ENCODE measurements at places on chromosomes 13 and 19. TPM values are rescaled to one million over a fixed set of nuclear protein-coding genes. Genes with fewer than 3 reads are reported as not detected.

Gene ZNF563
- 1.2 TPM for polyA plus RNA-seq

Gene GRK1
- not detected for polyA plus RNA-seq

Gene CLEC17A
- polyA plus RNA-seq, result 0.05 TPM

GRCh38 chr13:109899748-109900147 lies 113.4 kb upstream of the IRS2 start:
- DNase-seq, result no peak

- peak; percentile 69 for DNase-seq
These were observed 4.2 kb upstream of the LRRC25 start for GRCh38 chr19:18401580-18402112.

DNA sequence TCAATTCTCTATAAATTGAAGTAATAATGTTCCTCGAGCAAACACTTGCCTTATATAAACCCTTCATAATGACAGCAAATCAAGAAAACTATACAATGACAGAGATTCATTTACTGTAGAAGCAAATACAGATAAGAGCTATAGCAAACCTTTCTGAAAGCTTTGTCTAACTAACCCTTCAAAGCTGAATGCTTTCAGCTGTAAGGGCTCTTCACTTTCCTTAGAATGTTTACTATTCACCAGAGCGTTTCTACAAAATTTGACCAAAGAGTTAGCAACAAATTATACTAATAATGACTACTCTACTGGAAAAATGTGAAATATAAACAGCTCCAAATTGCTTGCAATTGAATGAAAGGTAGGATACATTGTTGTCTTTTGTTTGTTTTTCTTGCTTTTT lies 218.1 kb downstream of the SLITRK5 start:
- DNase-seq, result no peak

DNA sequence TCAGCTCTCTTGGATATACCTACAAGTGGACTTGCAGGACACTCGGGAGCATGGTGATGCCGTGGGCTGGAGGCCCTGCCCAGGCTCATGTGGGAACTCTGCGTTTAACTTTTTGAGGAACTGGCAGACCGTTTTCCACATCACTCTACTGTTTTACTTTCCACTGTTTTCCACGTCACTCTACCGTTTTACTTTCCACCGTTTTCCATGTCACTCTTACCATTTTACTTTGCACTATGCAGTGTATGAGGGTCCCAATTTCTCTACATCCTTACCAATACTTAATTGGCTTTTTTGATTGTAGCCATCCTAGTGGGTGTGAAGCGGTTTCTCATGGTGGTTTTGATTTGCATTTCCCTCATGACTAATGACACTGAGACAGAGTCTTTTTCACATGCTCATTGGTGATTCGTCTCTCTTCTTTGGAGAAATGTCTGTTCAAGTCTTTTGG lies 40.5 kb downstream of the GATAD2A start:
- DNase-seq, result peak; percentile 40

- DNase-seq, result no peak
These were observed 1.9 kb upstream of the C1QTNF9 start for GRCh38 chr13:24307211-24308067.
